ENCODE measurements at places on chromosomes 12 and 14. TPM values are rescaled to one million over a fixed set of nuclear protein-coding genes. Genes with fewer than 3 reads are reported as not detected.

DNA sequence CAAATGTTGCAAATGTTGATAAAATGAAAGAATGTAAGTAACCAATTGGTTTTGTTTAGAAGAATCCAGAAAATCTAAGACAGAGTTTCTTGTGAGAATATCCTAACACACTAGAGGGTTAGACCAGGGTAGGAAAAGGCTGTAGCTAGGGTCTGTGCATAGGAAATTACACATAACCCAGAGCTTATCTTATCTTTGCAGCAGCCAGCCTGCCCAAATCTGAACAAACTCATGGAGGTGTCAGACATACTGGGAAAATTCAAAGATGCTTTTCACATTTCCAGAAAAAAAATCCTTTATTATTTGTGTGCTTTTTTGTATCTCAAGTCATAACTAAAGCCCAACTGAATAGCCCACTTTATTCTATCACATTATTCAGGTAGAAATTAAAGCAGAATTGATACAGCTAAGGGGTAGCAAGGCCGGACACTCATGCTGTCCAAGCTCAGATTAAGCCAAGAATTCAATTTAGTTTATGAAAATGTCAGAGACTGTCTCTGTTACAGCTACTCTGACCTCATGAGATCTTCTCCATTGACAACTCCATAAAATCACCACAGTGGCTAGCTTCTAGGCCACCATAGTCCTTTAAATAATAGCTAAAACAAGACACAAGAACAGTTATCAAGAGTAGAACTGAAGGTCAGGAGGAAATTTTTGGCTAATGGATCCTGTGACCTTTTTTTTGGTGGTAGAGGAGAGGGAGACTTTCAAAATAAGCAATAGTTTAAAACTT lies 169.6 kb upstream of the RASSF8 start:
- no peak for DNase-seq

- DNase-seq = no peak
Observed at GRCh38 chr12:108596854-108597558, 878 bp downstream of the TMEM119 start.

- no peak for DNase-seq
Observed at GRCh38 chr14:100810435-100810834, 15.5 kb upstream of the MEG3 start.

Gene ADSS1
- total RNA-seq = 3.7 TPM

Gene POTEG
- total RNA-seq = 0.41 TPM
